CD4-positive, alpha-beta T cell treated with Interleukin-17A for 1 hour (primary cell): ENCODE measurements at places on chromosomes 6 and 20.
A peak's percentile ranks its signal among the peaks of the same experiment; 100 is the strongest.

DNA sequence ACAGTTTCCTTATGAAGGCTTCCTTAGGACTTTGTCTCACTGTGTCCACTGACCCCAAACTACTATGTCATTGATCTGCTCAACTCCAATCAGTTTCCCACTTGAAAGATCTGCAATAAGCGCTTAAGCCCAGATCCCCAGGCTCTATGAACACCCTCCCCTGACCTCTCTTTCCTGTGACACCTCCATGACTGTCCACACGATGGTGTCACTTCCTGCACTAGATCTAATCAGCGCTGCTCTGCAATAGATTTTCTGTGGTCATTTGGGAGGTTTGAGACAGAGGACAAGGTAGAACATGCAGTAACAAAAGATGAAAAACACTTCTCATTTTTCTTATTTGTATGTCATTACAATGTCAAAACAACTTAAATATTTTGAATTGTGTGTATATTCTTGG, 304.6 kb upstream of the AGPAT4 start:
- DNase-seq = no peak

DNA sequence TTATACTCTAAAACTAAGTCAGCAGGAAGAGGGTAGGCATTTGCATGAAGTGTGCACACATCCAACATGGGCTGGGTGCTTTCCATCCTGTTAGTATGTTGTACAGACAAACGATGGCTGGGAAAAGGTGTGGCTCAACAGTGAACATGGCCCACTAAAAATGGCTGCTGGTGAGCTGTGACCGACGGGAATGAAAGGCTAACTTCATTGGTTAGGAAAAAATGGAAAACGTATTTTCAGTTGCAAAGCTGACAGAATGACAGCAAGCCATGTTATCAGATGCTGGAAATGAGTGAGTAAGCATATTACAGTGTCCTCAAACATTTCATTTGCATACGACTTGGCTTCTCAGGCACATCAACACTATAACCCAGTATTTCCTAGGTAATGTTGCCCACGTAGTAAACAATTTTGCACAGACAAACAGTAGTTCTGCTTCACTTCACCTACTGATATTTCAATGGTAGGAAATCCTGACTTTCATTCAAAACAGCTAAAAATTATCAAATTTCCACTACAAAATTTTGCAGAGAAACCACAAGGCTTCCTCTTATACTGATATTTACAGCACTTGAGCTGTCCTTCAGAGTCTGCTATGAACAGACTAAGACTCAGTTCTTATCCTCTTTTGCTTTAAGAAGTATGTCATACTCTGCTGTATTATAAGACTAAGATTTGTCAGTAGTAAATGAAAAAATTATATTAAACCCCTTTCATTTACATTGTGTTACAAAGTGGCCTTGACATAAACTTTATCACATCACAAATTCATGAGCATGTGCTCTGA, 98.9 kb downstream of the IRF4 start:
- no peak for DNase-seq

DNA sequence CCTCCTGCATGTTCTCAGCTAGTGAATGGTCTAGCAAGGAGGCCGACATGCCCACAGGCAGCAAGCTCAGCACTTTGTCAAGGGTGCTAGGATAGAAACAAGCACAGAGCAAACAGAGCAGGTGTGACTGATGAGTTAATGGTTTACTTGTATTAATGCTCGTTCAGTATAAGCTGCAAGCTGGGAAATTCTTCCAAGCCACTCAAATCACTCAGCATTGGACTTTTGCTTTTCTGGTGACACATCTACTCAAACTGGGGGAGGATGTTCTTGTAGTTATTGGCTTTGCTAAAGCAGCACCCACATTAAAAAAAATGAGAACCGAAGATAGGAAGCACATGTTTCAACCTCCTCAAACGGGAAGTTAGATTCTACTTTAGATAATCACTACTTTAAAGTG, 43.1 kb upstream of the NEDD9 start:
- peak; percentile 55 for DNase-seq

DNA sequence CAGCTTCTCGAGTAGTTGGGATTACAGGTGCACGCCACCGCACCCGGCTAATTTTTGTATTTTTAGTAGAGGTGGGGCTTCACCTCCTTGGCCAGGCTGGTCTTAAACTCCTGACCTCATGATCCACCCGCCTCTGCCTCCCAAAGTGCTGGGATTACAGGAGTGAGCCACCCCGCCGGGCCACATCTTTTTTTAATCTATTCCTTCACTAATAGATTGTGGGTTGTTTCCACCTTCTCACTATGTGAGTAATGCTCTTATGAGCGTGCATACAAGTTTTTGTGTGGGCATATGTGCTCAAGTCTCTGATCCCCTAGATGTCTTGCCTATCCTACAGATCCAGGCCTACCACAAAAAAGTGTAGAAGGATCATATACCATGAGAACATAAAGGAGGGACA, 30.7 kb downstream of the CARMIL1 start:
- no peak for DNase-seq

DNA sequence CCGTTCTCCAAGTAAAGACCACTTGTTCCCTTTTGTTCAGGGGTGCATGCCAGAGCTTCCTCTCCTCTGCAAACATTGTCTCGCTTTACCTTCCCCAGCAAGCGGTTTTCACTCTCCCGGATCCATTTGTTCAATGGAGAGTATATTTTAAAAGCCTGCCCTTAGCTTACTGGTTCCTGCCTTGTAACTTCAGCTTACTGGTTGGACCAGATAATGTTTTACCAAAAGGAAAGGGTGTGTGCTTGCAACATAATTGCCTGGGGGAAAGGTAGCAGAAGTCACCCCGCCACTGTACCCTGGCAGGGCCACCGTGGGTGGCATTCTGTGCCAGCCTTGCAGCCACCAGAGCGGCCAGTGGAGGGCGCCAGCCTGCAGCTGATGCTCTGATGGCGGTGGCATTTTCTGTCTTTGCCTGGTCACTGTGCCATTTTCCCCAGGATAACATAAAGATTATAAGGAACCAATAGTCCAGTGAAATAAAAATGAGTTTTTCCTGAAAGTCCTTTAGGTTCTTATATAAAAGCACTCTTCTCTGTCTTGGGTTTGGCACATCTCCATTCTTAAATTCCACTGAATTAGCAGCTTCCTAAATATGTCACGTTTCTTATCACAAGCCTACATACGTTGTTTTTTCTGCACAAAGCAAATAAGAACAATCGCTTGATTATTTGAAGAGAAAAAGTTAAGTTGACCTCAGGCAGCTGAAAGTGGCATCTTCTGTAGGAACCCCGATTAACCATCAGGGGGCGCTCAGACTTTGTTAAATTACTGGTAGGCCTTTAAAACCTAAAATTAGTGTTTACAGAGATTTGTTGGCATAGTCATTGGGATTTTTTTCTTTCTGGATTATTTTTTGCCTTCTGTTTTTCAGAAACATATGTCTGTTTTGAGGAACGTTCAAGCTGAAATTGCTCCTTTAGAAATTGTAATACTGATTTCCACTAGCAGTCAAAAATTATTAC, 67.4 kb upstream of the XRN2 start:
- DNase-seq = peak; percentile 76

DNA sequence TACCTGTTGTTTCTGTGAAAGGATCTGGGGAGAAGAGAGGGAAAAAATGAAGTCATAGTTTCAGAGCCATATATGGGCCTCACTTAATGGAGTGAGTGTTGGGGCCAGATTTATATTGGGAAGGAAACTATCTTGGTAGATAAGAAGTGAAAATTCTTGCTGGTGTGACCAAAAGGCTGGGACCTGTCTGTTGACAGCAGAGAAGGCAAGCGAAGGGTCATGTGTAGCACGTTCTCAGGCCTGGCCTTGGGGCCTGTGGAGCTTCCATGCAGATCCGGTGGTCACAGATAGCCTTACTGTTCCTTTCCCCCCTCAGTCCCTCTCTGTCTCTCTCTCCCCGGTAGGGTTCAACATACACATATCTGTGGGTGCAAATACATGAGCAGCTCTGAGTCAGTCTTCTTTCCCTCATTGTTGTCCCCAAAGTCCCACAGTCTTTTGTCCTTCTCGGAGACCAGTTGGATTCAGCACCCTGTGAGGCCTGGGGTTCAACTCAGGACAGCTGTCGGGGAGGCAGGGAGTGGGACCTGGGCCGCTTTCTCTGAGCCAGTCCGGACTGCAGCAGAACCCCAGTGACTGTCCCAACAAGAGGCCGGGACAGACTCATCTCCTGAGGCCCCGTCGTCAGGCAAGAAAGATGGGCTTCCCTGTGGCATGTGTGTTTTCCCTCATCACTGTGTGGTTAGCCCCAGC, 34.6 kb downstream of the PPP1R14C start:
- no peak for DNase-seq

GRCh38 chr6:88764081-88764480, 199.3 kb downstream of the RNGTT start:
- DNase-seq = no peak
